ENCODE measurements at places on chromosomes 4 and X.
A peak's percentile ranks its signal among the peaks of the same experiment; 100 is the strongest.

DNA sequence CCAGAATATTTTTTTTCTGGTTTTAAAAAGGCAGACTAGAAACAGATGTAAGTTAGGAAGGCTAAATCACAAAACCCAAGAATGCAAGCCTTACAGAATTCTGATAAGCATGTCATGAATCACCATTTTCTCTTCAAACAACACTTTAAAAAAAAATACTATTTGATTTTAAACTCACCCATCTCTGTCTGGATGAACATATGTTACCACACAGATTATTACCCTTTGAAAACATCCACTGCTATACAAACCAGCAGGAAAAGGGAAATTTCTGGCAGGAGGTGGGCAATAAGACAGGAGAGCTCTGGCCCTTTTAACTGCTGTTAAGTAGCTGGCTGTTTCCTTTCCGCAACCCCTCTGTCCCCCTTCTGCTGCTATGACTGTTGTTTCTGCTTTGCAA lies 317.7 kb upstream of the NOCT start:
- no peak for DNase-seq

GRCh38 chr4:56856656-56857055 lies 35.2 kb upstream of the SPINK2 start:
- no peak for DNase-seq

DNA sequence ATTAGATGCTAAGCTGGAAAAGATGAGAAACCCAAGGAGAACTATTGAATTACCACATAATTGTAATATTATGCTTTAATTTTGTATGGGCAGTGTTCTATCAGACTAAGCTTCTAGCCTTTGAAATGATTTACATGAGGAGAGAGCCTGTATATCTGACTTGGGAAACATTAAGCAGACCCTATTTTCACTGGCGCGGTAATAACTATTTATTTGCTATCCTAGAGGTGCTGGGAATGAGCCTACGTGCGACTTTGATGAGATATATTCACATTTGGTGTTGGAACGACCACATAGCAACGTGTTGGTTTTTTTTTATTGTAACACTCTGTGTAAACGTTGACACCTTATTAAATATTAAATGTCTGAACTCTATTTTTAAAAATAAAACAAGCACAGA lies 80.5 kb downstream of the CLCN4 start:
- DNase-seq = no peak

DNA sequence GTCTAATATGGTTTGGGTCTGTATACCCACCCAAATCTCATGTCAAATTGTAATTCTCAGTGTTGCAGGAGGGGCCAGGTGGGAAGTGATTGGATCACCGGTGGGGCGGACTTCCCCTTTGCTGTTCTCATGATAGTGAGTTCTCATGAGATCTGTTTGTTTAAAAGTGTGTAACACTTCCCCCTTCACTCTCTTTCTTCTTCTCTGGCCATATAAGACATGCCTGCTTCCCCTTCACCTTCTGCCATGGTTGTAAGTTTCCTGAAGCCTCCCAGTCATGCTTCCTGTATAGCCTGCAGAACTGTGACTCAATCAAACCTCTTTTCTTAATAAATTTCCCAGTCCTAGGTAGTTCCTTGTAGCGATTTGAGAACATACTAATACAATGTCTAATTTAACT lies 19.7 kb upstream of the SCRG1 start:
- DNase-seq = no peak

GRCh38 chr4:117699595-117699994 lies 334.7 kb upstream of the NDST3 start:
- DNase-seq = no peak

DNA sequence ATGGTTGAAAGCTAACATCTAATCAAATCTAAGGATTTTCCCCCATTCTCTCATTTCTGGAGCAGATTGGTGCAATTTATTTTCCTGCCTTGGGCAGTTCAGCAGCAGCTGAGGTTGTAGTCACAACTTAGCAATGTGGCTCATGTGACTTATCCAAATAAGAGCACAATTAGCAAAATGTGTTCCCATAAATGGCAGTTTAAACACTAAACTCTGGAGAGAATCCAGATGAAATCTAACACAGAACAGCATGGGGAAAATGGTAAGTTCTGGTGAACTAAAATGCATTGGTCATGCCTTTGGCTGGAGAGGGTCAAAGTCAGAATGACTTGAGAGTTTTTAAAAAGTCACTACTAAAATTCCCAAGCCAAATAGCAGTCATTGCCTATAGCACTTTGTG lies 422.6 kb upstream of the DIPK2B start:
- DNase-seq = peak; percentile 17

DNA sequence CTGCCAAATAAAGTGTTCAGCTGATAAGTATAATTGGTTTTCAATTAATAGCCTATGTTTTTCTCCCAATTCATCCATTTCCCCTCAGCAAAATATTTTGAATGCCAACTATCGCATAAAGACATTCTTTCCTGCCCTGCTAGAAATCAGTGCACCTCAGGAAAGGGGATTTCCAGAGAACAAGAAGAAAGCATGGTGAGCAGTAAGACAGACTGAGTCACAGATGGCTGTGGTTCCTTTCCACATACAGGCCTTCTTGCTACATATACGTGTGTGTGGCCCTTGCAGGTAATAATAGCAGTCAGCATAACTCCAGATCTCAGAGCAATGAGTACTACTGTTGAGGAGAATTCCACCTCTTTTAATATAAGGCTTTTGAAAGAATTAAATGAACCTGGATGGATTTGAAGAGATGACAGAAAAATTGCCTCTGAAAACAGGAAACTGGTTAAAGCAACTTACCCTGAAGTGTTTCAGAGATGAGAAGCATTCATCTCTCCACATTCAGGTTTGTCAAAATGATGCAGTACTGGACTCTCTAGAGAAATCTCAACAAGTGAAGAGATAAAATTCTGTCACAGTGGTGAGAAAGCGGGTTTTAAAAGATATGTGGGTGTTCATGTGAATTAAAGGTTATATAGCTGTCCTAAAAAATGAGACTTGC lies 13.6 kb downstream of the GASK1B start:
- no peak for DNase-seq

DNA sequence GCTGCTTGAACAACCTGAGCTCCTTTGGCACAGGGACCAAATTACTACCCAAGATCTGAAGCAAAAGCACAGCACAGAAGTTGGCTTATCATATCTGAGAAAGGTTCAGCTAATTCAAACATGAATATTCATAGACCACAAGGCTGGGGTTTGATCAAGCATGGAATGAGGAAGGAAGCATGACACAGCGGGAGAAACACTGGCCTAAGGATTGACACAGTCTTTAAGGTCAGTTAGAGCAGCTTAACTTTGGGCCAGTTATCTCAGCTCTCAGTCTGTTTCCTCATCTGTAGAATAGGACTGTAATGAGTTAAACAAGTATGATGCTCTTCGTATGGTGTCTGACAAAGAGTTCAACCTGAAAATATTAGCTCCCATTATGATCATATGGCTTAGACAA lies 88.5 kb upstream of the CBR4 start:
- DNase-seq = no peak

DNA sequence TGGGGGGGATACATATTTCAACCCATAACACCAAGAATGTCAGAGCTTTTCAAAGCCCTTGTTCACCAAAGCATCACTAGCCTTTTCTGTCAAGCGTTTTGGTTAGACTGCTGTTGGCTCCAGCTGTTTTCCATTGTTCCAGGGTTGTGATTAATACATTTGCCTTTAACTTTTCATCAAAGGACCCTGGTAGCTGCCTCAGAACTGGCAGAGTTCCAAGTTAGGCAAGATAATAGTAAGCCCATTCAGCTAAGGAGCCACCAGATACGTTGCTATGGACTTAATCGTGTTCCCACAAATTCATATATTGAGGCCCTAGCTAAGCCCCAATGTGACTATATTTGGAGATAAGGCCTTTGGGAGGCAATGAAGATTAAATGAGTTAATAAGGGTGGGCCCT lies 37.1 kb downstream of the ENOPH1 start:
- peak; percentile 3 for DNase-seq

DNA sequence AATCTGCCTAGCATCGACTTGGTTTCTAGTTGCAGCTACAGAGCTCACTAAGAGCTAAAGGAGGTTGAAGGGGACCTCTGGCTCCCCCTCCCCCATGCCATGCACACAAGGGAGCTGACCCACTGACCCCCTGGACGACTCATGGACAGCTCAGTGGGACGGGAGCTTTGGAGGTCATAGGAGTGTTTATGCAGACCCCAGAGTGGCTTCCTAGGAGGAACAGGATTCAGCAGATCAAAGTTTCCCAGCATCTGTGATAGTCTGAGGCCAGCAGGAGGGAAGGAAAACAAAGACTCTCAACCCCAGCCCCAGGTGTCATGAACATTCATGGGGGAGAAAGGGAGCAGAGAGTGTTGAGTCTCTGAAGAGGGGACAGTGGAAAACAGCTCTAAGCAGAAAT lies 104.4 kb downstream of the ARSF start:
- no peak for DNase-seq

DNA sequence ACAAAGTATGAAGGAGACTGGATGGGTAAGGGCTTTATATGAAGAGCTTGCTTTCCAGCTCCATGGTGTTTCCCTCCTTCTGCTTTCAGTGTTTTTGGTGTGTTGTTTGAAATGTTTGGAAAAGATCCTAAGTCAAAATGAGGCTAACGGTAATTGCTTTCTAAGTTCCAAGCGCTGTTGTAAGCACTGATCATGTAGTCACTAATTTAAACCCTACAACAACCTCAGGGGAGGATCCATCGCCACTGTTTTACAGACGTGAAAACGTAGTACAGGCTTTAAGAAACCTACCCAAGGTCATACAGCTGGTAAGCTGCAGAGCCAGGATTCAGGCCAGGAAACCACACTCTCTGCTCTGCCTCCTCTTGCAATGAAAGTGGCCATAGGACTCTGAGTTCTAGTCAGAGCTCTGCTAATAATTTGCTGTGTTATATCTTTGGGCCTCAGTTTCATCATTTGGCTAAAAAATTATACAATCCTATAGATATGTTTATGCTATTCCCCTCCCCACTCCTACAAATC lies 102.9 kb upstream of the PGRMC2 start:
- DNase-seq = no peak

- DNase-seq = no peak
These were observed 712 bp downstream of the STX18 start for GRCh38 chr4:4541040-4541631.

GRCh38 chrX:2395261-2395992 lies 105.3 kb downstream of the DHRSX start:
- no peak for DNase-seq

DNA sequence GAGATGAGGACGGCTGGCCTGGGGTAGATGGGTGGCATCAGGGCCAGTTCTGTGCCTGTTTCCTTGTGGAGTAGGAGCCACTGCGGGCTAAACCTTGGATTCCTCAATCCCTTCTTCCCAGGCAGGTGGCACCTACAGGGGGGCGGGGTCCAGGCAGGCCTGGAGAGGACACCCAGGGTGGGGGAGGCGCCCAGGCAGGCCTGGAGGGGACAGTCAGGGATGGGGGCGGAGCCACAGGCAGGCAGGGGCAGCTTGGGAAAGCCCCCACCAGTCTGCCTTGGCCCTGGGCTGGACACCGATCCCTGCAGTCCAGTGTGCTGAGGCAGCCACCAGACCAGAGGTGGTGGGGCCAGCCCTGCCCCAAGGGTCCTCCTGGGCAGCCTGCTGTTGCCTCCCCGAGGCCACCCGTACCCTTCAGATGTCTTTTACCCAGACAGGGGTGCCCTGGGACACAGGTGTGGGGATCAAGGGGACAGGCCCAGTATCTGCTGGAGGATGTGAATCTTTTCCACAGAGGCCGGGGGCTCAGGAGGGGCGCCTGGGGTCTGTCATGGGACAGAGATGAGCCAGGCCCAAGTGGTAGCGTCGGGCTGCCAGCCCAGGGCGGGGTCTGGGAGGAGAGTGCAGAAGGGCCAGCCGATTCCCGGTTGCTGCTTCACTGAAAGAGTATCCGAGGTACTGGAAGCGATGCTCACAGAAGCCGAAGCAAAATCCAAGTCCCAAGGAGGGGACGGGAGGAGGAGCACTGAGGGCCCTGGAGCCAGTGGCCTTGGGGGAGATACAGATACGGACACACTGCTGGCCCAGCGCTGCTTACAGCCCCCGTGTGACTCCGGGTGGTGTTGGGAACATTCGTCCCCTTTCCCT lies 34.5 kb downstream of the LRPAP1 start:
- no peak for DNase-seq

- DNase-seq = no peak
These were observed 70.1 kb downstream of the MID1IP1 start for GRCh38 chrX:38871129-38872029.

DNA sequence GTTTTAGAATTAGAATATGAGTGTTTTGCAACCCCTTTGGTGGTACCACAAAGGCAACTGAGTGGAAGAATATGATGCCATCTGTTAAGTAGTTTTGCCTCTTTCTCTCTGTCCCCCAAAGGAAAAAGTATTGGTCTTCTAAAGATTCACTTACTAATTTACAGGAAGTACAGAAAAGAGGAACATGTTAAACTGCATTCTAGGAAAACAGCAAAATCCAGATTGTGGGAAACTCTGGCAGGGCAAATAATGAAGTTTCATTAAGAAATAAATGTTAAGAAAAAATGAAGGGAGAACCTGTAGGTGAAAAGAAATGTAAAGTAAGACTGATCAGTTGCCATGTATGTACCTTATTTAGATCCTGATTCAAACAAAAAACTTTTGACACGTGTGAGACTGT lies 39.3 kb downstream of the NSUN7 start:
- no peak for DNase-seq

DNA sequence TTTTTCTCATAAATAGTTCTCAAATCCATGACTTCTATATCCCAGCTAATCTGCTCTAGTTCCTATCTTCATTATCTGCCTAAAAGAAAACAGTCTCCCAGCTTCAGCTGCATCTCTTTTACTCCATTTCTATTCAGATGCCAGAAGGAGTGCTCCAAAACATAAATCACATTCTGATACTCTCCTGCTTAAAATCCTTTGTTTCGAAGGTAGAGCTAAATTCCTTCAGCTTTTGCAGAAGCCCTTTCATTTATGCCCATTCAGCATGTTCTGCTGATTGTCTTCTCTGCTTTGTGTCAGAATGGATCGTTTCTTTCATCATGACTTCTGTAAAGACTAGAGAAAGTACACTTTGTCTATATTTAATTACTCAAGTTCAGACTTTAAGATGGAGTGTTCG lies 440.1 kb upstream of the SMIM31 start:
- no peak for DNase-seq

GRCh38 chr4:126081336-126081735 lies 766.6 kb downstream of the FAT4 start:
- no peak for DNase-seq
